NCI-H187 (cell line): ENCODE measurements at places on chromosomes 6 and 20.

DNA sequence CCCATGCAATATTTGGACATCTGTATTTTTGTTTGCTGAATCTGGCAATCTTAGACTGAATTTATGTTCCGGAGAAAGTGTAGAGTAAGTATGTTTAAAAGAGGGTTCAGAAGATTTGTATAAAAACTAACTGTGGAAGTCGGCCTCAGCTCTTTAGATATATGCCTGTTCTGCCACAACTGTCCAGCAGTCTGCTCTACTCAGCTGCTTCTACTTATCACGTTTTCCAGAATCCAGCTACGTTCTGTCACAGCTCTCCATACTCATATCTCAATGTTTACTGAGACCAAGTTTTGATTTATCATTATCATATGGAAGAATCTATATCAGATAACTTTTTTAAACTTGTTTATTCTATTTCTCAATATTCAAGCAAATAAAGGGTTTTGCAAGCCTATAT, 721.3 kb downstream of the EYS start:
- no peak for DNase-seq

GRCh38 chr20:36676701-36677421, 30.9 kb upstream of the SLA2 start:
- no peak for DNase-seq

- DNase-seq: no peak
Measured at GRCh38 chr6:138176652-138177232, 15.0 kb downstream of the ARFGEF3 start.

- no peak for DNase-seq
Measured at GRCh38 chr6:140107216-140107615, 732.8 kb upstream of the CITED2 start.

- no peak for DNase-seq
Measured at GRCh38 chr6:170489836-170490235, 63.3 kb downstream of the PSMB1 start.

DNA sequence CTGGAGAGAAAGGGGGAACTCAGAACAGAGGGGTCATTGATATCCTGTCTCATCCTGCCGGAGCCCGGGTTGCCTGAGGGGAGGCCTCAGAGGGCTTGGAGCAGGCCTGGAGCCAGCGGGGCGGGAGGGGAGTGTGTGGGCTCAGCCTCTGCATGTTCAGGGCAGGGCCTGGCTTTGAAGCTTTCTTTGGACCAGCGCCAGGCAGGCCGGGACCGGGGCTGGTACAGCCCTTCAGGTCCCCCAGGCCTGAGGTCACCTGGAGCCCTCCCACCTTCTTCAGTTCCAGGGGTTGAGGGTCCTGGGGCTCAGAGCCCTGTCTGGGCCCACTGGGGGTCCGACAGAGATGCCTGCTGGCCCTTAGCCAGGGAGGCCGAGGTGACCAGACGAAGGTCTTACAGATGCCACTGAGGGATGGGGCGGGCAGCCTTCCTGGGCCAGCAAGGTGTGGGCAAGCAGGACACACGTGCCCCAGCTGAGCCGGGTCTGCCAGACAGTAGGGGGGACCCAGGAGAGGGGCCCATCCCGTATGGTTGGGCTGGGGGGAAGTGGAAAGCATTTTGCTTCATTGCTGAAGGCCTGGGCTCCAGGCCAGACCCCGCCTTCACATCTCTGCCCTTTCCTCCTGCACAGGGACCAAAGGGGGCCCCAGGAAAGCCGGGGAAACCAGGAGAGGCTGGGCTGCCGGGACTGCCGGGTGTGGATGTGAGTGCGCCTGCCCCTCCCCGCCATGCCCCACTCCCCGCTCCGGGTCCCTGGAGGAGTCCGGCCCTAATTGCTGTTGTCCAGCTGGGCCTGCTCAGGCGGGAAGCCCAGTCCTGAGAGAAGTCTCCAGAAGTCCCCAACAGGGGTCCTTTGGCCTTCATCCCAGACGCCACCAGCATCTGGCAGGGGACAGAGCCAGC, 2.0 kb downstream of the COL9A3 start:
- no peak for DNase-seq

- DNase-seq: no peak
Measured at GRCh38 chr6:30570263-30570662, 979 bp upstream of the ABCF1 start.

GRCh38 chr6:113486199-113486598, 370.9 kb upstream of the MARCKS start:
- no peak for DNase-seq
